ENCODE measurements at places on chromosomes 4 and X.

GRCh38 chr4:38695809-38696208 is 31.8 kb downstream of the KLF3 start:
- H3K36me3 ChIP-seq = peaks cover 33% of the 10 kb centered on the region
- no peak overlapping the region for H3K27ac ChIP-seq
- no peak overlapping the region for H3K4me3 ChIP-seq
- H3K4me1 ChIP-seq = peaks cover 5% of the 10 kb centered on the region

DNA sequence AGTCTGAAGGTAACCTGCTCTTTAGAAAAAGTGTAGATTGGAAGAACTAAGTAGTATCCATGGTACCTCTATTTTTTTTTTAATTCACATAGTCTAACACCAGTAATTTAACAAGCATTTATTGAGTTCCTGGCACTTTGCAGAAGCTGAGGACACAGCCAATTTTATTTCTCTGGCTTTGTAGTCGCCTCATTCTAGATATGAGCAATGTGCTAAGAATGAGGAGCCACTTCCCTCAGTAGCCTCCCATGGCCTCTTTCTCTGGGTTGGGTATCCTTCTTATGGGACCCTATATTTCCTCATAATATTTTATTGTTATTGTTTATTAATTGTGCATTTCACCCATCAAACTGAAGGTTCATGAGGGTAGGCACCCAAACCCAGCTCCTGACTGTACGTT is 67.6 kb downstream of the ENPEP start:
- H3K4me1 ChIP-seq = peaks cover 2% of the 10 kb centered on the region
- H3K27me3 ChIP-seq = no peaks in the 10 kb centered on the region
- DNase-seq = no peak

DNA sequence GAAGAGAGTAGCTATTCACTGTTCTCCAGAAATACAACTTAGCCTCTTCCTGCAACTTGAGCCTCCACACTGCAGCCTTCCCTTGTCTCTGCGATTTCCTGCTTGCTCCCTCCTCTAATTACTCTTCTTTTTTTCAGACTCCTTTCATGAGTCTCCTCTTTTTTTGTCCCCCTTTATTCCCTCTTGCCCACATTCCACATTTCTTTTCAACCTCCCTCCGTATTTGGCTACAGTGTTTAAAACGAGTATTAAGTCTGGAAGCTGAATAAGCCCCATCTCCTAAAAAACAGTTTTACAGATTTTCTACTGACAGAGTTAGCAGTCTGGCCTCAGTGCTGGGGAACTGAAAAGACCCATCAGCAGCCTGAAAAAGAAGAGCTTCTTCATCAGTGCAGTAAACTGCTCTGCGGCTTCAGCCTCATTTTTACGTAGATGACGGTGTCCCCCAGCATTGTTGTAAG is 141.5 kb downstream of the TENM3 start:
- H3K27me3 ChIP-seq = no peaks in the 10 kb centered on the region
- no peak overlapping the region for H3K4me3 ChIP-seq
- H3K36me3 ChIP-seq = no peaks in the 10 kb centered on the region
- DNase-seq = peak; percentile 20
- no peaks in the 10 kb centered on the region for H3K4me1 ChIP-seq
- H3K27ac ChIP-seq = no peak overlapping the region

DNA sequence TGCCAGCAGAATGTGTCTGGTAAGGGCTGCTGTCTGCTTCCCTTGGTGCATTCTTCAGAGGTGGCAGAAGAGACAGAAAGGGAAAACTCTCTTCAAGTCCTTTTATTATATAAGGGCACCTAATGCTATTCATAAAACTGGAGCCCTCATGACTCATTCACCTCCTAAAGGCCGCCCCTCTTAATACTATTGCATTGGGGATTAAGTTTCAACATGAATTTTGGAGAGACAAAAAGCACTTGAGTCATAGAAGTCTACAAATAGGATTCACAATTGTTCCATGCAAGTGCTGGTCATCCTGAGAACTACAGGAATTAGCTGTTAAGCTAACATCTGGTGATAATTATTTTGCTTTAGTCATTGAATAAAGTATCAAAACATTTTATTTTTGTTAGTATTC is 349.5 kb downstream of the HS3ST1 start:
- no peaks in the 10 kb centered on the region for H3K4me1 ChIP-seq
- no peak for DNase-seq
- no peaks in the 10 kb centered on the region for H3K27me3 ChIP-seq
- H3K4me3 ChIP-seq = no peak overlapping the region

DNA sequence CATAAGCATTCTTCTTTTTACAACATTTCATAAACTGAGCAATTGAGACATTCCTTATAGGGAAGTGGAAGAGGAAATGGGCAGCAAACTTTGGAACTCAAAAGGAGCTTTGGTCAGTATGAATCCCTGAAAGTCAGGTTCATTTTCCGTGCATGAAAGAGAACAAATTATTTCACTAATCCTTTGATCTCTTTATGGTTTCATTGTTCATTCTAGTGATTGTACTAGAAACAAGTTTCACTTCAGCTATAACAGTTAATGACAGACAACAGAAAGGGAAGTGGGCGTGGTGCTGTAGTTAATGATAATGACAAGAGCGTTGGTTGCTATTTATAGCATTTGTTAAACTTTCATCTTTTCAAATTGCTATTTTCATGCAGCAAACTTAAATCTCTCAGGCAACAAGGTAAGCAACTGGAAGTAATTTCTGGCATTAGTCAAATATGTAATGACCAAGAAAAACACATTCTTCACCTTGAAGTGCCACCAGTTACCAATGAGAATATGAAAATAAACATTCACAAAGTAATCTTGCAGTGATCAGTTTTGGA is 98.4 kb downstream of the AREG start:
- no peaks in the 10 kb centered on the region for H3K36me3 ChIP-seq
- H3K27me3 ChIP-seq = no peaks in the 10 kb centered on the region
- H3K4me1 ChIP-seq = peaks cover 14% of the 10 kb centered on the region
- no peak for DNase-seq

DNA sequence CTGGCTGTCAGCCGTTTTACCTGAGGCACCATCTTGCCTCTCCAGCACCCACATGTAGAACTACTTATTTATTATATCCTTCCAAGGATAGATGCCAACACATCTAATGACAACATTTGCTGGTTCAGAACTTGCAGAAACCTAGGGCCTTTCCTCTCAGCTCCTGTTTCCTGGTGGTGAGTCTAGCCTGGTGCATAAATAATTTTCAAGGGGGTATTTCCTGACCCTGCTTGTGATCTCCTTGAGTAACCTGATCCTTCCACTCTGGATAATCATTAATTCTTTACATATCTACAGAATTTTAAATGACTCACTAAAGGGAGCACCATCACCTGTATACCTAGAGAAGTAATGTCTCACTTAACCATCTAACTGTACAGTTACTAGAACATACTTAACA is 153.4 kb downstream of the PPARGC1A start:
- no peak overlapping the region for H3K4me3 ChIP-seq
- no peak overlapping the region for H3K27ac ChIP-seq
- H3K4me1 ChIP-seq = no peaks in the 10 kb centered on the region
- no peaks in the 10 kb centered on the region for H3K27me3 ChIP-seq
- no peak for DNase-seq

DNA sequence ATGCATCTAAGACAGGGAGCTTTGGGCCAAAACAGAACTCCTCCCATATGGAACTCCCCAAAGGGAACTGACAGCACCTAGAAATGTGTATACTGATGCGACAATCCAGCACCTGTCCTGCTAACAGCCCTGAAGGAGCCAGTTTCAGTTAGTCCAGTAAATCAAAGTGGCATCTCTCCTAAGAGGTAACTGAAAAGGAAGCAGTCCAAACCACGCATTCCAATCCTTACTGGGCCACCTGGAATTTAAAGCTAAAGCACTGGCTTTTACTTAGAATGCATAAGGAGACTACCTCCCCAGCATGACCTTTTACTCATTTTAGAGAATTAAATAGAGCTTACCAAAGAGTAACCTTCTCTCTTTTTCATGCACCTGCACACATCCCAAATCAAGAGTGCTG is 586.8 kb upstream of the PITX2 start:
- no peak for DNase-seq
- H3K36me3 ChIP-seq = no peaks in the 10 kb centered on the region
- H3K4me1 ChIP-seq = no peaks in the 10 kb centered on the region
- no peaks in the 10 kb centered on the region for H3K27me3 ChIP-seq
- H3K27ac ChIP-seq = no peak overlapping the region

Data from IMR-90 (cell line).